MG63 (cell line): ENCODE measurements at places on chromosomes 2 and 18.

- no peak for DNase-seq
These were observed 59.8 kb upstream of the LYPD6B start for GRCh38 chr2:148978706-148979105.

- no peak for DNase-seq
These were observed 409.5 kb downstream of the DCC start for GRCh38 chr18:52749542-52749941.

DNA sequence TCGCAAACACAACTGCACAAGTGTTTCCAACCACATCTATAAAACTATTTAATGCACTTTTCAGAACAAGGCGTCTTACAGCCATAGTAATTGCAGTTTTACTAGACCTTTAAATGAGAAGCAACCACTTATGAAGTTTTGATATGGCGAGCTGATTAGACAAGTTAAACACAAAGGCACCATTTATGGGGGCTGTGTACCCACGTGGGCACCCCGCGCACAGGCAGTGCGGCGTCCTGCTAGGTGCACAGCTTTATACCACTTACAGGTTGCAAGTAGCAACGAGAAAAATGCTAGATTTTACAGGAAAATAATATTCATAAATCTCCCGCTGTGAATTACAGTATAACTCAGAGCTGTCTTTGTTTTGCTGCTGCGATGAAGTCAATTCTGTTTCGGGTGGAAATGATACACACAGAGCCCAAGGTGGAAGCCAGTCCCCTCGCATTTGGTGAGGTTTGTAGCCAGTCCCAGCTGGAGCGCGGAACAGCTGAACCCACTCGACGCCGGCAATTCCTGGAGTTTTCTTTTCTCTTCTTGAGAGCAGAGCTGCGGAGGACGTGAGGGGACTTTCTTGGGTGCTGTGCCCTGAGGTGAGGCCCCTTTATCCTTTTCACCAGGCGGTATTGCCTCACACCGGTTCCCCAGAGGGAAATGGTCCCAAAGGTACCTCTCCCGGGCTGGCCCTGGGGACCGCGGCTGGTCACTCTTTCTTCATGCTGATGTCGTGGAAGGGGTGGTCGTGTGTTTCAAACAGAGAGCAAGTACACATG is 76.7 kb downstream of the PTGR3 start:
- DNase-seq, result no peak

DNA sequence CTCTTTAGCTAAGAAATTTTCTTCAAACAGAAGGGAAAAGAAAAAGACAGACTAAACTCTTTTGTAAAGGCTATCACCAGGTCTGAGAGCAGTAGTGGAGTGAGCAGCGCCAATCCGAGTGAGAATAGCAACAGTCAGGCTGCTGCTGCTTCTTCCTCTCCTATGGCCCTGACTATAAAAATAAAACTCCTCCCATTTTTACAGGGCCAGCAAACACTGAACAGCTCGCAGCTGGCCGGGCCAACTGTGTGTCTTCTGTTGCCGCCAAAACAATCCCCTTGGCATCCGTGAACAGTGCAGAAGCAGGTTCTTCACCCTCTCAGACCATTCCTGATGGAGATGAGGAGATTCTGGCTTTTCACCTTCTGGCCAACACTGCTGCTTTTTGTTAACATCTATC is 124.5 kb downstream of the CNTNAP5 start:
- DNase-seq, result no peak

DNA sequence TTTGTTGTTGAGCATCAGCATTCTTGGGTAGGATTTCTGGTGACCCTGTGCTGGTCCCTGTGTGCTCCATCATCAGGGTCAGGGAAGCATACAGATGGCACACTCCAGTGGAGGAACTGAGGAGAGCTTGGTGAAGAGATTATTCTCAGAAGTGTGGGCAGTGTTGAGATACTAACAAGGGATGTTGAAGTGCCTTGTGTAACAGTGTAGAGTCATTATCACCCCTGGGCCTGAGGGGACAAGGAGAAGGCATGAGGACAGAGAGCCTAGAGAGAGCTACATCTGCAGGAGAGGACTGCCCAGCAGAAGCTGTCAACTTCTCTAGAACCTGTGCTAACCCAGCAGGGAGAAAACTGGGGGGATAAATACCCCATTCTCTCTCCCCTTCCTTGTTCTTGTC is 189.0 kb downstream of the PLCL1 start:
- DNase-seq, result no peak

DNA sequence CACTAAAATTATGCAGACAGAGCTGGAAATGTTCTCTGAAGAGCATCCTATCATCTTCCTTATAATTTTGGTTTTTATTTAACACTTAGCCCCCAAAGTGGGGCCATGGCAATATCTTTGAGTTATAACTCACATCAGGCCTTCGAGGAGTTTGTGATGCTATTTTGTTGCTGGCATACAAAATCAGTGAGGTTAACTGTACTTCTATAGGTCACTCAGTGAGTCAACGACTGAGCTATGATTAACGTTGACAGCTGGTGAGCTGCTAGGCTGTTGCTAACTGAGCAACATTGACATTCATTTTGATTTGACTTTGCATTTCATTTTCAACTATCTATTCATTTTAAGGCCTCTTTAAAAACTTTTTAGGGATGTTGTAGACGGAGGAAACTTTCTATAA is 50.0 kb downstream of the GPD2 start:
- DNase-seq, result peak; percentile 11

DNA sequence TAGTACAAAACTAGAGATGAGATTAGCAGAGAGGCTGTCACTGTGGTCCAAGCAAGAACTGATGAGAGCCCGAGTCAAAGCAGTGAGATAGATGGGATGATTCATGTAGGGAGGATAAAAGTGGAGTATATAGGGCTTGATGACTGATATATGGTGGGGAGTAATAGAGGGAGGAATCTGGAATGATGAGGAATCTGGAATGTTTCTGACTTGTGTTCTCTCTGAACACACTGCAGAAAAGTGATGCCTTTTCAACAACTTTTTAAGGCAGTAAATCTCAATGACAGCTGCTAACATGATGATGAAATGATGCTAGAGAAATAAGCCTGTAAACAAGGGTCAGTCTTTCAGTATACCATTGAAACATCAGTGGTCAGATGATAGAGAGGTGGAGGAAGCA is 143.5 kb upstream of the SP5 start:
- no peak for DNase-seq

GRCh38 chr2:67318563-67318962 is 78.6 kb upstream of the ETAA1 start:
- DNase-seq, result no peak

DNA sequence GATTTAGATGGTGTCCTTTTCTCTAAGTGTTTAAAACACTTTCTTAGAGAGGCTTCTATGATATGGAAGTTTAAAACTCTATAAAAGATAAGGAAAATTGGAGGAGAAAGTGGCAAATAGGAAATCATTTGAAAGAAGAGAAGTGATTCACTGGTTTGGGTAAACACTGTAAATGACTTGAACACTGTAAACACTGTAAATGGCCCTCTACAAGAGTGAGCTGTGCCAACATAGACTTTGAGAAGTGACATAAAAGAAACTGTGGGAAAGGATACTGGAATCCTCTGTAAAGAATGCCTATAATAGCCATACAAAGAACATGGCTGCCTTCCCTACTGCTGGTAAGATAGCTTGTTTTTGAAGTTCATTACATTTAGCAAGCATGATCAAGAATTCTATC is 210.9 kb upstream of the SIX3 start:
- no peak for DNase-seq

DNA sequence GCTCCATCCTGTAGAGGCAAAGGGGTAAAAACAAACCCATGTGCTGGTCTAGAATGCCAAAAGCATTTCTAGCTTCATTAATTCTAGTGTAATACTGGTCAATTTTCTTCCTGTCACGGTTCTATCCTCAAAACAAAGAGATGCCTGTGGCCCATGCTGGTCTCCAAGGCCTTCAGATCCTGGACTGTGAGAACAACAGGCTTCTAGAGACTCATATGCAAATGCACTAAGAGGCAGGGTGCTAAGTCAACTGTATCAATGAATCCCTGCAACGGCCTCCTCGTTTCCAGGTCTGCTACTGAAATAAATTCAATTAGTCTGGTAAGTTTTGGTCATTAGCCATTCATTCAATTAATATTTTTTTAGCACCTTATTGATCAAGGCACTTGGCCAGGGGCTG is 4.0 kb downstream of the IFT172 start:
- DNase-seq, result no peak

DNA sequence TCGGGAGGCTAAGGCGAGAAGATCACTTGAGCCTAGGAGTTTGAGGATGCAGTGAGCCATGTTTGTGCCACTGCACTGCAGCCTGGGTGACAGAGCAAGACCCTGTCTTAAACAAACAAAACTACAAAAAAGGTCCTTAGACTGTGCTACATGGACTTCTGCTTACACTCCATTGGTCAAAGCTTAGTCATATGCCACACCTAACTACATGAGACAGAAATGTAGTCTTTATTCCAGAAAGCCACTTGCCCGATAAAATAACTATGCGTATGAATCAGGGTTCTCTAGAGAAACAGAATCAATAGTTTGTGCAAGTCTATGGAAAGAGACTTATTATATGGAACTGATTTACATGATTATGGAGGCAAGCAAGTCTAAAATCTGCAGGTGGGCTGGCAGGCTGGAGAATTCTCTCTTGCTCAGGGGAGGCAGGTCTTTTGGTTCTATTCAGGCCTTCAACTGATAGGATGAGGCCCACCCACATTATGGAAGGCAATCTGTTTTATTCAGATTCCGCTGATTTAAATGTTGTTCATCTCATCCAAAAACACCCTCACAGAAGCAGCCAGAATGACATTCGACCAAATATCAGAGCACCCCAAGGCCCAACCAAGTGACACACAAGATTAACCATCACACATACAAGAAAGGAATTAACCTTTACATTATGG is 114.4 kb upstream of the SIX2 start:
- no peak for DNase-seq

- DNase-seq, result no peak
These were observed 9.9 kb downstream of the PSD4 start for GRCh38 chr2:113183703-113184102.

GRCh38 chr2:380772-381171 is 92.9 kb upstream of the ALKAL2 start:
- no peak for DNase-seq

GRCh38 chr18:43620936-43621335 is 343.6 kb upstream of the SYT4 start:
- DNase-seq, result no peak

GRCh38 chr2:220419647-220420046 is 792.2 kb downstream of the SLC4A3 start:
- no peak for DNase-seq

DNA sequence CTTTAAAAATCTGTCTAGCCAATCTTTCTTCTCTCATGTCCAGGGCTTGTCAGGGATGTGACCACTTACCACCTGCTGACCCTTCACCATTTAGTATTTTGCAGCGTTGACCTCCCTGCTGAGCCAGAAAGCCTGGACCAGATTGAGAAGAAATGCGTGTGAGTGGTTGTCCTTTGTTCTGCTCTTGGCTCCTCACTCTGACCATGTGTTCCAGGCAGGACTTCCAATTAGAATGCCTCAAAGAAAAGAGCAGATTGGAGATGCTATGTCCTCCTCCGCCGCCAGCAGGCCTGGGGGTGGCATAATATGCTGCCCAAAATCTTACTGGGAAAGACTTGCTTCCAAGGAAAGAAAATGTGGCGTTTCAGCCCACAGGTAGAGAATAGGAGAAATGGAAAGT is 894.1 kb downstream of the SLC4A3 start:
- no peak for DNase-seq

DNA sequence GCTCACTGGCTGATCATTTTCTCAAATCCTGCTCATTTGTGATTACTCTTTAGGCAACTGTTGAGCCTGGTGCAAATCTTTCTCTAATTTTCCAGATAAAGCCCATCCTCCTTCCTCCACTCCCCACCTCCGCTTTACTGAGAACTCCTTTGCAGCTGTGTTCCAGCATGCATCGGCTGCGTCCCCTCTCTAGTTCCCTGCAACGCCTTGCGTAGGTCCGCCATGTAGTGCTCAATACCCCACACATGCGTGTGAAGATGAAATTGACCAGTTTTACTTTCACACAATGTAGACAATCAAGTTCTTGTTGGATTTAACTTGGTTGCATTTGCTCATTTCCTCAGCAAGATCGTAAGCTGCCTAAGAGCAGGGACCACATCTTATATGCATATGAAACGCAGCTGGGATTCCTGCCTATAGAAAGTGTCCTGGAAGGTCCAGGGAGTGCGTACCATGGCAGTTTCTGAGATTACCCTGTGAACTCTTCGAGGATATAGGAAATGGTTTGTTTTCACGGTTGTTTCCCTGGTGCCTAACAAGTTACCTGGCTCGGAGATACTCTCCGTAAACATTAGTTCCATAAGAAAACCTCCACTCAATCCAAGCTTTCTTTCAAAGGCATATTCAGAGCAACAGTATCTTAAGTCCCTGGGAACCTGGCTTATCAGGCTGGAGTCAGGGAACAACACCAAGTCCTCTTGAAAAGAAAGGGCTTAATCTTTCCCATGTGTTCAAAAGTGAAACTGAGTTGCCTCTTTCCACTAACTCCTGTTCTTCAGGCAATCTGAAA is 766.4 kb upstream of the ID2 start:
- no peak for DNase-seq

DNA sequence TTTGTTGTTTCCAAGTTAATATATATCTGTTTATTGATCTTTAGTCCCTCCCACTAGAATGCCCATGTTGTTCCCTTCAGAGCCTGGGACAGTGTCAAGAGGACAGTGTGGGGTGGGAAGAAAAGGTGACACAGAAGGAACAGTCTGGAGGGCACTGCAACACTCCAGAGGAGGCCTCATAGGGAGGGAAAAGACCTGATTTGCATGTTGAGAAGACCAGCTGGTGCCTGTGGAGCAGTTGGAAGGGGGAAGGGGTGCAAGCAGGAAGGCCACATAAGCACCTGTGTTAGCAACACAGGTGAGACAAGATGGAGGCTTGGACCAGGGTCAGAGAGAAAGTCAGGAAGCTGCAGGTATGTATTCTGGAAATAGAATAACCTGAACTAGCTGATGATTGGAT is 48.1 kb upstream of the FHOD3 start:
- DNase-seq, result no peak

- DNase-seq, result no peak
These were observed 5.3 kb downstream of the FHL2 start for GRCh38 chr2:105393373-105394055.

DNA sequence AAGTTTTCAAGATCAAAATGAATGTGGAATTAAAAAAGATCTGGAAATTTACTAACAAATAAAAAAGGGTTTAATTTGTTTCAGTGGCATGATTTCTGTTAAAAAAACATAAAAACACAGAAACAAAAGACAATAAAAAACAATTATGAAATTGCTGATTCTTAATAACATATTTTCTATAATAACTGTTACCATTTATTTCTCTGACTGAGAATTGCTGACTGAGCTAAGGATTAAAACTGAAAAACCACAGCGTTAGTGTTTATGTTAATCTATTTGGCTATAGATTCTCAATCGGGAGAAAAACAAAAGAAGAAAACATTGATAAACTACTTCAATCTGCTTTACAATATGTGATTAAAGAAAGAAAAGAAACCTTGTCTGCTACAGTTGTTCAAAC is 678.6 kb upstream of the ZEB2 start:
- DNase-seq, result no peak
